Right lobe of liver (tissue), 6 donors: ENCODE measurements at places on chromosomes 4 and X. TPM values are rescaled to one million over a fixed set of nuclear protein-coding genes. Genes with fewer than 3 reads are reported as not detected.

DNA sequence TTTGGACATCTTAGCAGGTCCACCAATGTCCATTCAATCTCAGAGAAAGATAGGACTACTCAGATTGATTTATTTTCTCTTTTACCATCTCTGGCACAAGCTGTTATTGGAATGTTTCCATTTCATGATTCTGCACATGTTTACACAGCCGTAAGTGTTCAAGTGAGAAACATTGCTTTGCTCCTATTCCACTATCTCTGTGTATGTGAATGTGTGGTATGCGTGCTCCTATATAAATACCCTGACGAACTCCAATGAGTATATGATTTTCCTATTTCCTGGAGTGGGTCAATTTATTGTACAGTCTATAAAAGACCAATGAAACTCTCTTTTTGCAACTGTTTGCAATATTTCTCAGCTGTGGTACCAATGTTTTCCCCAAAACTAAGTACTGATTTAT is 221.0 kb upstream of the GALNT7 start:
- no peak for DNase-seq

DNA sequence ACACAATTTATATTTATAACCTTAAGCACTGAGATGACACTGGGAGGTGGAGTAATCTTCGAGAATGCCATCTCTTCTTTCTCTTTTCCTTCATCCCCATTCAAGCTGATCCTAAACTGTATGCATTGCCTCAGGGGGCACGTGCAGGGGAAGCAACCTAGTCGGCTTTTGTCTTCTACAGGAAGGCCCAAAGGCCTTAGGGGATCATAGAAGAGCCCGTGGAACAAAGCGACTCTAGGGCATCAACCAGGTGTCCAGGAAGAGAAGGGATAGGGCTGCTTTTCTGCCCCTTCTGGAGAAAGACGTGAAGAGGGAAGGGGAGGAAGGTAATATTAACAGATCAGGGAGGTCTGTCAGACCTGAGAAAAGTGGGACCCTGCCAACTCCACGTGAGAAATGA is 6.9 kb upstream of the TLR8 start:
- no peak for DNase-seq

- no peak for DNase-seq
These were observed 9.2 kb downstream of the PLK4 start for GRCh38 chr4:127889903-127890302.

DNA sequence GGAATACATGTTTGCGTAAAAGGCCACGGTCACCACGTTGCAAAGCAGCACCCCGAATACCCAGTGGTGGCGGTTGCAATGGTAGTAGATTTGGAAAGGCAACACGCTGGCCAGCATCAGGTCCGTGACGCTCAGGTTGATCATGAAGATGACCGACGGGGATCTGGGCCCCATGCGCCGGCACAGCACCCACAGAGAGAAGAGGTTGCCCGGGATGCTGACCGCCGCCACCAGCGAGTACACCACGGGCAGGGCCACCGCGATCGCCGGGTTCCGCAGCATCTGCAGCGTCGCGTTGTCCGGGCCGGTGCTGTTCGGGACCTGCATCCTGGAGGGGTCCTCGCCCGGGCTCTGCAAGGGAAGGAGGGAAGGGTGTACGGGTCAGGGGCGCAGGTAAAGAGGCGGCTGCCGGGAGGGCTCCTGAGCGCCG is 13.5 kb upstream of the ASMTL start:
- no peak for DNase-seq

DNA sequence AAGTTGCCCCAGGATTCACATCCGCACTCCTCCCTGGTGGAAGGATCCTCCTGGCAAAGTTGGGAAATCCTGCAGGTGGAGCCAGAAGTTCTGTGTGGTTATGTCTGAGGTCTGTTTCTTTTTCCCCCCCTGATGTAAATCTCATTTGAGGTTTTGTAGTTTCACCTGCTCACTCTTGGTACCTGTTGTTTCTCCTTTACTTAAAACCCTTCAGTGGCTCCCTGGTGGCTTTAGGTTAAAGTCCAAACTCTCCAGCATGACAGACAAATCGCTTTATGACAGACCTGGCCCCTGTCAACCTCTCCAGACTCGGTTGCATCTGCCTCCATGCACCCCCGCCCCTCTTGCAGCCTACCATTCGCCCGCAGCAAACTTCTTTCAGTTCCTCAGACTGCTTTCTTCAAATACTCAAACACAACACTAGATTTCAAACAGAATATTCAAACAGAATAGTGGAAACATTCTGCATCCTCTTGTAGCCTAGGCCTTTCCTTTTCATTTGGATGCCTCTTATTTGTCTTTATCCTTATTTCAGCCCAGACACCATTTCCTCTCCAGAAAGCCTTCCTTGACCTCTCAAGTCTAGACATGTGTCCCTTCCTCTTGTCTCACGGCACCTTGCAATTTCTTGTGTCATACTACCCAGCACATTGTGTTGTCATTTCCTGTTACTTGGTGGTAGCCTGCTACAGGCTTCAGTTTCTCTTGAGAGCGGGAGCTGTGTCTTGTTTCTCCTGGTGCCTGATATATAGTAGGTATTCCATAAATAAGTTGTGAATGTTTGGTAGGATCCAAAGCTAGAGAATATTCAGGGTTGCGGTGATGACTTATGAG is 24.8 kb downstream of the IL13RA1 start:
- DNase-seq = no peak

NXF2 gene
- not detected for total RNA-seq

INTS6L gene
- 2.0 TPM for total RNA-seq

HS6ST2 gene
- total RNA-seq = 0.09 TPM

ZNF711 gene
- total RNA-seq = 0.60 TPM

ESX1 gene
- total RNA-seq = not detected

FUNDC2 gene
- 40.1 TPM for total RNA-seq

BCORL1 gene
- 9.0 TPM for total RNA-seq

CCNB3 gene
- 0.61 TPM for total RNA-seq

RBPJ gene
- 29.3 TPM for total RNA-seq
